Fibroblast of upper back skin (primary cell): ENCODE measurements at places on chromosomes 3 and 15.

DNA sequence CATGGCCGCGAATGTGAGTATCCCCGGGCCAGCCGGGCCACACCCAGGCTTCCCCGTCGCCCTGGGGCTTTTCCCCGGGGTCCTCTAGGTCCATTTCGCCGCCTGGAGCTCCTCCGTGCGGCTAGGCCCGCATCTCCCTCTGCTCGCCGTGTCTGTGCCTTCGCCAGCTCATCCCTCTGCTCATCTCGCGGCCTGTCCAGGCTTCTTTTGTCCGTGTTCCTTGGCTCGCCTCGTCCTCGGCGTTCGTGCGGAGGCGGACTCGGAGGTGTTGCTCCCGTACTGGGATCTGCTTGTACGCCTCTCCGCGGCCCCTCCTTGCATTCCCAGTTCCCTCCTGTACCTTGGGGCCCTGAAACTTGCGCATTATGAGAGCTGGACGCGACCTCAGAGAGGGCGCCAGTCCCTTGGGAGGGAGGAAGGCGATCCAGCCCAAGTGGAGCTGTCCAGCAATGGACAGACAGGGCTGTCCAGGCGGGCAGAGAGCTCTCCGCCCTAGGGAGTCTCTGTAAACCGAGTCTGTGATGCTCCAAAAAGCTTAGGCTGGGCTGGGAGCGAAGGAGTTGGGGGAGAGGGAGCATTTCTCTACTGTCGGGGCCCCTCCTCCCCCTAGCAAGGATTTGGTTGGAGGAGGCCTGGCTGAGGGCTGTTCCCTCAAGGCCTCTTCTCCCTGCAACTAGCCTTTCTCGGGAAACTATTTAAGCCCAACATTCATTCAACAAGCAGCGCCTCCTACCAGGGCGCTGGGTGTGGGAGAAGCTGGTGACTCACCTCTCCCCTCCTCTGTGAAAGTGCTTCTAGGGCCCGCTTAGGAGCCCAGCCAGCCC is 553 bp downstream of the TMEM43 start:
- DNase-seq, result peak; percentile 95

GRCh38 chr3:177378168-177378567 is 180.9 kb upstream of the TBL1XR1 start:
- DNase-seq, result no peak

DNA sequence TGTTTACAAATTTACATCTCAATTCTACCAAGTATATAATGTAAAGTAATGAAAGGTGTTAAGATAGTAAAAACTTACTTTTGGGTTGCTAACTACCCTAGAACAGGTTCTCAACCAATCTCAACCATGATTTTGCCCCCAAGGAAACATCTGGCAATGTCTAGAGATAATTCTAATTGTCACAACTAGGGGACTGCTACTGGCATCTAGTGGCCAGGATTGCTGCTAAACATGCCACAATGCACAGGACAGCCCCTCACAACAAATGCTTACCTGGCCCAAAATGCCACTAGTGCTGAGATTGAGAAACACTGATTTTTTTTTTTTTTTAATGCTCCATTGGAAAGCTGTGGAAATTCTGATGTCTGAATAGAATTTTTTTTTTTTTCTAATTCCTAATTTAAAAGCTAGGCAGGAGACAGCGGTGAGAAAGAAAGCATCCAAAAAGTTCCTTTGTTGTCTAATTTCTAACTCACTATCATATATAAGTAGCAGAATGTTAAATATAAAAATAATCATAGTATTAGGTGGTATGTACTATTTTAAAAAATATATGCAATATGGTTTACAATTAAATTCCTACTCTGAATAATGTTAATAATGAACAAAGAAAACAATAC is 81.5 kb downstream of the TJP1 start:
- DNase-seq, result no peak

GRCh38 chr3:141346007-141346406 is 22.3 kb upstream of the ZBTB38 start:
- DNase-seq, result no peak

- no peak for DNase-seq
Observed at GRCh38 chr15:45133561-45133920, 3.7 kb downstream of the DUOX1 start.

- peak; percentile 68 for DNase-seq
Observed at GRCh38 chr3:62169906-62170660, 203.3 kb downstream of the FEZF2 start.

- no peak for DNase-seq
Observed at GRCh38 chr15:56307180-56307579, 58.0 kb upstream of the TEX9 start.

GRCh38 chr3:188208516-188208981 is 54.6 kb downstream of the LPP start:
- DNase-seq, result peak; percentile 78

- DNase-seq, result no peak
Observed at GRCh38 chr3:131658771-131659170, 156.0 kb upstream of the MRPL3 start.

GRCh38 chr3:195139876-195140240 is 131.1 kb downstream of the XXYLT1 start:
- DNase-seq, result peak; percentile 28

DNA sequence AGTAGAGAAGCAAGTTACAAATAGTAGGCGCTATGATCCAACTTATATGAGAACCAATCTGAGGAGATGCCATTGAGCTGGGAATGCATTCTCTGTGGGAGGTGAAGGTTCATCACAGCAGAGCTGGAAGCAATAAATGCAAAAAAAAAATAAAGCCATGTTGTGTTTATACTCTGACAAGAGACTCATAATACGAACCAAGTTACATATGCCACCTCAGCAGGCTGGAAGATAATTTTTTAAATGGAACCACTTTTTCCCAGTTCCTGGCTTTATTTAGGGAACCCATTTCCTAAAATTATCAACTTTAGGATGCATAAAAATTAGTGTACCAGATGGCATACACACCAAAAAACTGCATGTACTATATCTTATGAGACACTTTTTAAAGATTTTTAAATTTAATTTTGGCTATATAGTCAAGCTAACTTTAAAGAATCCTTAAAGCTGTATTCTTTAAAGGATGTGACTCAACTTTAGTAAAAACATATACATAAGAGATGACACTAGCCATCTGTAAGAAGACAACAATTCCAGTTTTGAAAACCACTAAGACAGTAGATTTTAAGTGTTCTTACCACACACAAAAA is 23.6 kb upstream of the SETMAR start:
- no peak for DNase-seq

DNA sequence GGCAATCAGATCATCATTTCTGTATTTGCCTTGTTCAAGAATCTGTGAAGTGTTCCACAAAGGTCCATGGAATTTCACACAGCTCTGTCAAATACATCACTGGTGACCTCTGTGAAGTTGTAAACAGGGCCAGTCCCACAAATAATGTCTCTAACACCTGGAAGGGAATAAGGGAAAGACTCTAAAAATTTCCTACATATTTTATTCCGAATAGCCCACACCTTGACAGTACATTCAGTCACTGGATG is at the start of gene C3orf49:
Gene C3orf49 (plus strand): TSS at position 149 of the 248 bp plus-strand sequence. CDS start 173 bp downstream, outside the sequence.
- DNase-seq, result no peak

- peak; percentile 47 for DNase-seq
Observed at GRCh38 chr3:111481551-111481950, 60.4 kb upstream of the CD96 start.

DNA sequence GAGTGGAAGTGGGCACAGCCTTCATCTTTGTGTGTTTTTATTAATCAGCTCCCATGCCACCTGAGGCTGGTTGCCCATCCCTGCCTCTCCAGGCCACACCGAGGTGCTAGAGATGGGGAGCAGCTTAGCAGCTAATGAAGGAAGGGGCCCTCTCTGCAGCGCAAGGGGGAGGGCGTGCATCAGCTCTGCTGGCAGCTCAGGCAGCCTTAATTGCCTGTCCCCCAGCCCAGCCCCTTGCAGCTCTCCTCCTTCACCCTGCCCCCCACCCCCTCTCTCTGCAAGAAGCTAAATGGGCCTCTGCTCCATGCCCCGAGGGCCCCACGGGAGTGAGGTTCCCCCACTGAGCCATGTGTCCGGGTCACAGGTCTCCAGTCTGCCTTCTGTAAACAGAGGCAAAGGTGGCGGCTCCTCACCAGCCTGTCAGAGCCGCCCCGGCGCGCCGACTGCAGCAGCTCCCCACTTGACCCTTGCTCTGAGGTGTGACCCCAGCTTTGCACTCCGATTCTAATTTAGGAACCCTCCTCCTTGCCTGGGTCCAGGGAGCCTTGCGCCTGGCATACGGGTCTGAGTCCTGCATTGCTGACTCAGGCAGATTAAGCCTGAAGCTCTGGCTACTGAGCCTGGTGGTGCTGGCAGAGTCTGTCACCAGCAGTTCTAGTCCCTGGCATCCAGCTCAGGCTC is 27.9 kb upstream of the NTRK3 start:
- no peak for DNase-seq

DNA sequence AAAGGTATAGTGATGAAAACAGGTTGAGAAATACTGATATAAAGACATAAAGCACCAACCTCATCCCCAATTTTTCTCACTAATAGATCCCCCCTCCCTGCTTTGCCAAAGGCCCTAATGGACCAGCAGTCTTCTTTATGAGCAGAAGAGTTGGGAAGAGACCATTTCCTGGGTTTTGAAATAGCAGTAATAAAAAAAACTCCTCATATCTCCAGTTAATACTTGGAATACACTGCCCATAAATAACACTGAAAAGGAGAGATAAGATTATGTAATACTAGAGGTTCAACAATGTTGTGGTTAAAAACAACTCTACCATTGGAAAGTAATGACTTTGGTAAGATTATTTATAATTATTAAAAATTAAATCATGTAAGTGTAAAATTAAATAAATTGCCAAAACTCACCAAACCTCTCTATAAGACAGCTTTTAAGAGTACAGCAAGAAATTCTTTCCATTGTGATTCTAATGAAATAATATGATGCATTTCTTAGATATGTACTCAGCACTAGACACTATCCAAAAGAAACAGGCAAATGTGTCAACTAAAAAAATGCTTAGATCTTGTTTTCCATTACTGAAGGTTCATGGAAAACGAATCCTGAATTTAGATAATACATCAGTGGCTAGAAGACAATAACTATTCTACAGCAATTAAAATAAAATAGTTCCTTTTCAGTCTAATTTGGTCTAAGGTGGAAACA is 88.2 kb downstream of the FAIM start:
- DNase-seq, result no peak

DNA sequence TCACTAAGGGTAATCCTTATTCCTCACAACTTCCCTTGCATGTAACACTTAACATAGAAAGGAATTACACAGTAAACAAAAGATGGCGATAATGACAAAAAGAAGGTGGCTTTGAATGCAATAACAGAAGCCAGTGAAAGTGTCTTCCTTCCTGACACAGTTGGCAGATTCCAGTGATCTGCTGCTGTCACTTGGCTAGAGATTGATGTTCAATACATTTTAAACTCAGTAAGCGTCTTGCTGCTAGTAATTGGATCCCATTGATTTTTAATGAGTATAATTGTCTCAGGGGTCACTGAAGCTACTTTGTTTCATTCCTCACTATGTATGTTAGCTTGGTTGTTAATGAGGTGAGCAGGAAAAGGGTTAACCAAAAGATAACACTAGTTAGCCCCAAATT is 692.7 kb downstream of the NTRK3 start:
- no peak for DNase-seq

GRCh38 chr3:123201557-123202427 is at the start of gene SEC22A:
Gene SEC22A (plus strand): TSS chr3:123201943. CDS start chr3:123209218, 7,275 bp downstream.
- peak; percentile 93 for DNase-seq

DNA sequence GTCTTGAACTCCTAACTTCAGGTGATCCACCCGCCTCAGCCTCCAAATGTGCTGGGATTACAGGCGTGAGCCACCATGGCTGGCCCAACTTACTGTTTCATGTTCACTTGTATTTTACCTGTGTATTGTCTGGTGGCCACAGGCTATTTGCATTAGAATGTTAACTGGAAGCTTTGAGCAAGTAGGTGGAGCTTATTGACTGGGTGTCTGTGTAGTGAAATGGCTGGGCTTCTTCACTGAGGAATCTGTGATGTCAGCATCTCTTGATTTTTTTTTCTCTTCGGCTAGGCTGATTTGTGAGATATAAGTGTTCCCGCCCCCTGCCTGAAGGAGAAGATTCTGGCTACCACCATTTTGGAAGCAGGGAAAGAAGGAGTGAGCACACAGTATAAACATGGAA is 237.8 kb upstream of the PEX5L start:
- peak; percentile 7 for DNase-seq

DNA sequence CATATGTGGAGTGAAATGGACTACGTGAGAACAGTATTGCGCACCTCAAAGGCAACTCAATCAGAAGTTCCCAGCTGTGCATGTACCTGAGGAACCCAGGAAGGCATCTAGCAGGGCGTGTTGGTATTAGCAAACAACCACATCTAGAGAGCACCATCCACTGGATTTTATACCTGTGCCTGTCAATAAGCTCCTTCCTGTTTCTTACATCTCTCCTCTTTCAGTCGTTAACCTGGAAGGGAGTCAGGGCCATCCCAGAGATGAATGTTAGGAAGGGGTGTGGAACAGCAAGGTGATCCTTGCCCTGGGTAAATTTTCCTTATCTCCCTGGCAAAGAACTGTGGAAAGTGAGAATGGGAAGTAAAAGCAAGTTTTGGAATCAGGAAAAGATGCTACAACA is 29.6 kb upstream of the CHMP2B start:
- no peak for DNase-seq

DNA sequence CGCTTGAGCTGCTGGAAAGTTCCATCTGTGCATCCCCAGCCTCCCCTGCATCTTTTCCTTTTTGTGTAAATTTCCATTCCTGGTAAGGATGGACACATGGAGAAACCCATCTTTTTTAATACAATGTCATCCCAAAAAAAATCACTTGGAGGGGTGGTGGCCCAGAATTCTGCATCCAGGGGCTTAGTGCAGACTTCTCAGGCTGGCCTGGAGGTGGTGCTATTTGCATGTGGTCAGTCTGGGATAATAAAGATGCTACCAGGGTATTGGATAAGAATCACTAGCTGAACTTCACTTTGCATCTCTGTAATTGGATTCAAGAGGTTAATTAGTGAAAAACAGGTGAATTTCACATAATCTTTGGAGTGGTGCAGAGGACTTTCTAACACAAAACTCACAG is 1.8 kb upstream of the ZSCAN2 start:
- peak; percentile 51 for DNase-seq

DNA sequence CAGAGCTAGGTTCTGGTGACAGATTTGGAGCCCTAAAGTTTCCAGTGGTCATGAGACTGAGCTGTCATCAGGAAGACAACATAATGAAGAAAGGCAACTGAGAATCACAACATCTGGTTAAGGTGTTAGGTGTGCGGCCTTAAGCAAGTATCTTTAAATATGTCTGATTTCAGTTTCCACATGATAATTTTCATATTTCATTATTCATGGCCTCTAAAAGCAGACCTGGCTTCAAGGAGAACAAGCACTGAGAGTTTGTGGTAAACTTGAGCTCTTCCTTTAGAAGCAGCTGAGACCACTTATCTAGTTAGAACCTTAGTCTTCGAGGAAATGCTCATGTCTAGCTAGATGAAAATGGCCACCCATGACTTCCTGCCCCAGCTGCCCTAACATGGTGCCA is 25.7 kb upstream of the MYLK start:
- DNase-seq, result no peak

- DNase-seq, result peak; percentile 86
Observed at GRCh38 chr3:30680789-30681648, 74.6 kb downstream of the TGFBR2 start.

DNA sequence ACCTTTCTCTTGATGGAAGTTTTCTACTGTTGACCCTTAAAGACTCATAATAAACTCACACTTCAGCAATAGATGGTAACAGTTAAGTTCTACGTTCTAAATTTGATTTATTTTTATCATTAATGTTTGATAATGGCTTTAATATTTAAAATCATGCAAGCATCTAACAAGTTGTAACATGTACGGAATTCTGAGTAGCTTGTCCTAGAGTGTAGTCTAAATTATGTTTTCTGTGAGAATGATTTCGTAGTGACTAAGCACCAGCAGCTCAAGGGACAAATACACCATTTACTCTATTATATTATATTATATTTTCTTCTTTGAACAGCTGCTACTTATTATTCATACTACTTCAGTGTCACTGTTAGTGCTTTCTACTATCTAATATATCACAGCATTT is 345.6 kb downstream of the NLGN1 start:
- no peak for DNase-seq
